ENCODE measurements at places on chromosomes 6 and 20.

DNA sequence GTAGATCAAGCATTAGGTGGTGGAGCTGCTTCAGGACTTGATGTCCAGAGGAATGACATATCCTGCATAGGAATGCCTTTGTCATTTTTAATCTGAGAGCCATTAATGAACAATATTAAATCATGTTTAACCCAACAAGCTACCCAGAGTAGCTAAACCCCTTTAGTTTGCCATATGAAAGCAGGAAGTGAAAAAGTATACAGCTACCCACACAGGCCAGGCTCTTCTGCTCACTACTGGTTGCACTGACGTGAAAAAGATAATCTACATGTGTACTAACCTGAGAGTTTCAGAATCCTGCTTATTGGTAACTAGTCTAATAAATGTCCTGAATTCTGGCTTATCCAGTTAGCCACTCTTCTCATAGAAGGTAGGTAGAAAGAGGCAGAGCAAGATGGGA is 19.9 kb downstream of the GLYATL3 start:
- no peak for DNase-seq

DNA sequence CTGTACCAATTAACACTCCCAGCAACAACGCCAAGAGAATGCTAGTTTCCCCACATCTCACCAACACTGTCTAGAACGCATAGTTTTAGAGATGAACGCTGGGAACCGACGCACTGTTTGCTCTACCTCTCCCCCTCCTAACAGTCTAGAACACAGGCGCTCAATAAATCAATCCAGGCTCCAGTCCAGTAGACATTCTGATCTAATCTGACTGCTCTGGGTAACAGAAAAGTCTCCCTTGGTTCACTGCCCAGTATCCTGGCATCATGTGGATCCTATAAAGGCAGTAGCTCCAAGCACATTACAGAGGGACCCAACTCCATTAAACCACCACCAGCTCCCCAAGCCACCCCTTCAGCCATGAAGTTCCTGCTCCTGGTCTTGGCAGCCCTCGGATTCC is at the start of gene DEFB132:
Gene DEFB132, plus strand, starts transcription at position 306 of the 400 bp plus-strand sequence. Its CDS starts 55 bp downstream, at position 361.
- DNase-seq = no peak

GRCh38 chr20:50049442-50050026 is 63.4 kb downstream of the UBE2V1 start:
- DNase-seq = no peak

DNA sequence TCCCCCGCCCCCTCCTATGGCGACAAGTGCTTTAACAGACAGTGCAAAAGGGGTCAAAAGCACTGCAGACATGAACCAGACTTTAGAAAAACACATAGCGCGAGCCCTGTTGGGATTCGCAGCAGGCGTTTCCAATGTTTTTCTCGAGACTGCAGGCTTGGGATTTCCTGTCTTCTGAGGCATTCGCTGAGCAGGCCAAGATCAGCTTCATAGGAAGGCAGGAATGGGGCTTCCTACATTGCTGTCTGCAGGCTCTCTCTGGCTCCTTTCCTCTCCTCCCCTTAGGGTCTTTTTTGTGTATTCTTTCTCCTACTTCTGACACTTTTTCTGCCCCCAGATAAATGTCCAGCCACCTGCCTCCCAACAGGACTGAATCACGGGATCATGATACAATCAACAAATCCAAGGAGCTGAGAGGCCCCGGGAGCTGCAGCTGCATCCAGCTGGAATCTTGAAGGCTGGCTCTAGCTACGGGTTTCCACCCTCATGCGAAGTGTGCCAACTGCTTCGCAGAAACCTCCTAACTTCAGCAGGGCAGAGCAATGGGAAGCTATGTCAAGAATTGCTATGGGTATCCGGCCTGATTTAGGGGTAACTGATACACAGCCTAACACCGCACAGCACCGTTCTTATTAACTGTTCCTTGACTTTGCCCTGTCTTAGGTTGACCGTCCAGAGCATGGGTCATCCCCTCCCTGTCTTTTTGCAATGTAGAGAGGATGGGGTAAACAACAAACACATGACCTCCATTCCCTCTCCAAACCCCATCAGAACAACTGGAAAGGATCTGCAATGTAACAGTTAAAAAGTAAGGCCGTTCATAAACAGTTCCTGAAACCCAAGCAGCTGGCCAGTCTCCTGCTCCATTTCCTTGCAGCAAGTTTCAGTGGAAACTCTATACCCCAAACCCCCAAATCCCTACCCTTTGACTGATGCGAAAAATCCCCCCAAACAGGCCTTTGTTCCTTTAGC is 31.5 kb downstream of the SNX5 start:
- no peak for DNase-seq

DNA sequence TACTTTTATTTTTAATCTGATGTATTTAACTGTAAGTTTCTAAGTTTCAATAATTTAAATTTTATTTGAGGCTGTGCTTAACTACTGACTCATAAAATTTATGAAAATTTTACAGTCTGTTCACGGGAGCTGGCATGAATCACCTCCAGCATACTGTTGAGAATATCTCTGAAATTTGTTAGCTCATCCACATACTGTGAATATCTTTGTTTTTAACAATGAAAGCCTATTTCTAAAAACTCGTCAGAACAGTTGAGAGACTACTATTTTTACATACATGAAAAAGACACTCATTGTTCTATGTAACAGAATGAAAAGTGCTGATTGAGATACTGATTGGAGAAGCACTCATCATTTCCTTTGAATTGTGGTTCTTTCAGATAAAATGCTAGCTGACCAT is 749.3 kb downstream of the TENT5A start:
- DNase-seq = no peak

GRCh38 chr6:122614303-122614702 is 4.1 kb downstream of the PKIB start:
- DNase-seq = no peak

DNA sequence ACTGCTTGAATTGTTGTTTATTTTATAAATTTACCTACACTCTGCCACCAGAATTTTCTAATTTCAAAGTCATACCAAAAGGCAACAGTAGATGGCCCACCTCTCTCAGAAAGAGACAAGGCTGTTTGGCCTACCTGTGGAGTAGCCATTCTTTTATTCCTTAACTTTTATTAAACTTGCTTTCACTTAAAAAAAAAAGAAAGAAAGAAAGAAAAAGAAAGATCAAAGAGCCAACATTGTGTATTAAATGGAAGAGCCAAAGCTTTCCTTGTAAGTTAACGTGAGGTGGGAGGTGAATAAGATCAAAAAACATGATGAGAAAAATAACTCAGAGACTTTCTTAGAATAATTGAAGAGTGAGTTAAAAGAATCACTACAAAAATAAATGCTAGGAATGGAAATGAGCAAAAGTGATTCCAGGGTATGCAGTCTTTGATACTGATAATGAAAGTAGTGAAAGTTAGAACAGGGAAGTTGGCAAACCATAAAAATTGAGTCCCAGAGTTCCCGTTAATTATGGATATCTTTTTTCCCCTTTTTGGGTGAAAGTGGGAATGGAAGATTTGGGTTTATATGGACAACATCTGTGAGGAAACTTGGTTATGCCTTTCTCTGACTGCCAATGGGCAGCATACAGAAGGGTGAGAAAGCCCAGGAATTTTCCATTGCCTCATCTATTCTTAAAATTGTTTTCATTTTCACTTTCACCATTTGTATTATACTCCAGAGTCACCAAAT is 35.9 kb upstream of the MYB start:
- DNase-seq = no peak

DNA sequence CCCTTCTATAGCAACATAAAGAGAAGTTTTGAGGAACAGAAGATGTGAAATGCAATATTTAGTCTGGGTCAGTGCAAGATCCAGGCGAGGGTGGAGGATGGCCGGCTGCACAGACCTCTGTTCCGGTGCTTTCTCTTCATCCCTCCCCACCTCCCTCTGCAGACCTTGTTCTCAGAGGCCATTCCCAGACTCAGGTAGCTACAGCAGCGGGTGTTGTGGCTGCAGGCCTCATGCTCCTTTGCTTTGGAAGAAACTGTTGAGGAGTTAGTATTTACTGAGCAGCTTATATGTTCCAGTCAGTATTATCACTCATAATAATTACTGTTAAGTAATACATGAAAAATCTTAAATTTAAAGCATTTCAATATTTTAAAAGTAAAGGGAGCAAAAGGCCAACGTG is 1.7 kb downstream of the BTN3A3 start:
- no peak for DNase-seq

DNA sequence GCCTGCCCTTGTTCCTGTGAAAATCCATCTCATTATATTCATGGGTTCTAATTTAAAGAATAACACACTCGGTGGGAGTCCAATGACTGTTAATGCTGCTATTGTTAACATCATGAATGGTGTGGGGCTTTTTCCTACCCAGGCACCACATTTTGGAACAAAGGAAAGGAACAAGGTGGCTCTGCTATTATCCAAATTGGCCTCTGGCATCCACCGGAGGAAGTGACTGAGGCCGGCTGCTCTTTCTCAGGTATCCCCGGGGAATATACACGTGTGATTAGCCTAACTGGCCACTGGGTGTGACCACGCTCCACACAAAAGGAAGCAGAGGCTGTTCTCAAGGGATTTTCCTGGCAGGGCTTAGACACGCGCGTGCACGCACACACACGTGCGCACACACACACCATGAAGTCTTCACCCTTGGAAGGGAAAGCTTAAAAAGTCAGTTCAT is 601.2 kb upstream of the ARID1B start:
- no peak for DNase-seq

GRCh38 chr20:41580350-41580749 is 37.8 kb downstream of the CHD6 start:
- no peak for DNase-seq

GRCh38 chr20:7459083-7459482 is 481.2 kb downstream of the HAO1 start:
- DNase-seq = no peak

DNA sequence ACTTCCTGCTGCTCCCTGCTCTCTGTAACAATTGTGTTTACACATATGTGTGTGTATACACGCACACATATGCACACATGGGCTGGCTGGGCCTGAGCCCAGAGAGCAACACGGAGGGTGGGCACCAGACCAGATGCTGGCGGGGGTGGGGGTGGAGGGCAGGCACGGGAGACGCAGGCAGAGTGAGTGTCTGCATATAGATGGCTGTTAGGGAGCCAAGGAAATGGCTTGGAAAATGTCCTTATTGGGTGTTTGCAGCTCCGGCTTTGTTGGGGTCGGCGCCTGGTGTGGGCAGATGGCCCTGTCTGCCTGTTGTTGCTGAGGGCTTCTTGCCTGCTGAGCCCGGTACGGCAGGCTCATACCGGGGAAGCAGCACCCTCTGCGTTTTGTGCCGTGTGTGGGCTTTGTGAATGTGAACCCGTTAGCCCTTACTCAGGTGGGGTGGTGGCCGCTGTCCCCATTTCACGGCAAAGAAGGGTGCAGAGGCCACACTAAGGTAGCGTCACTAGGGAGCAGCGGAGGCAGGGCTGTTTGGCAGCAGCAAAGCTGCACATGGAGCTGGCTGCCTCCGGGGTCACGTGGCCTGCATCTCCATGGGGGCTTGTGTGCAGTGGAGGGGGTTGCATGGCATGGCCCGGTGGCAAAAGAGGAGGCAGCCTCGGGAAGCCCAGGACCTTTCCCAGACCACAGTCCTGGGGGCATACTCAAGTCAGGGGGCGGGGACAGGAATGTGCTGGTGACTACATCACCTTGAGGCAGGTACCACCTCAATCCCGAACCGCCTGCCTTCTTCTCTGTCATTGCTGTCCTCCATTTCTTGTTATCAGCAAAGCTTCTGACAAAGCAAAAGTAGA is 47.4 kb upstream of the SRF start:
- DNase-seq = no peak
